ENCODE measurements at places on chromosomes 7 and 10.

DNA sequence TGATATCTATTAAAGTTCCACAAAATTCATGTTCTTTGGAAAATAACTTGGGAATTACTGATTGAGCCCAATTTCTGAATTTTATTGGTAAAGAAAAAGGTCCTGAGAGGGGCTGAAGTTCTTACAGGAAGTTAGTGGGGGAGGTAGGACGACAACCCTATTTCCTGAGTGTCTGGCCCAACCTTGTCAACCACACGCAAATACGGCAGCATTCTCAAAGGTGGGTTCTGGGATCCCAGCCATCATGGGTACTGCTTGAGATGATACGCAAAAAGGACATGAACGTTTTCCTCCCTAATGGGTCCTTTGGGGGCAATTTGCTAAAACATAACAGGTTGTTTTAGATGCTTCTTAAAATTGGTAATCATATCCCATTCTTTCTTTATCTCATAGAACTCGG lies 2.7 kb upstream of the PDCD4 start:
- DNase-seq = no peak

- no peak for DNase-seq
These were observed 332.4 kb downstream of the FRMD4A start for GRCh38 chr10:13998163-13998835.

DNA sequence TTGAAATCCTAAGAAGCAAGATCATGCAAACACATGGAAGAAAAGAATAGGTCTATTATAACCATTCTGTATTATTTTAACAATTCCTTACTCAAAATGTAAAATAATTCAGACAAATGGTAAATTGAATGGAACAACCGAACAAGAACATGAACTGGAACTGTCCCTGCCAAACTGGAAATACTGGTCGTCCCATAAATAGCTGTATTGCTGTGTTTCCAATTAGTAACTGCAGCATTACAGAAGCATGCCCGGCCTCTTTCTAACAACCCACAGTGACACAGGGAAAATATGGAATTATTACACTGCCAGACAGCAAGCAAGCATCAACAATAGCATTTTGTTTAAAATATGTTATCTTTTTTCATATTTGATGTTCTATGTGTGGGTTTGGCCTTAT lies 1138.5 kb upstream of the PHF14 start:
- no peak for DNase-seq

GRCh38 chr10:24589265-24589664 lies 134.4 kb downstream of the ARHGAP21 start:
- DNase-seq = no peak

DNA sequence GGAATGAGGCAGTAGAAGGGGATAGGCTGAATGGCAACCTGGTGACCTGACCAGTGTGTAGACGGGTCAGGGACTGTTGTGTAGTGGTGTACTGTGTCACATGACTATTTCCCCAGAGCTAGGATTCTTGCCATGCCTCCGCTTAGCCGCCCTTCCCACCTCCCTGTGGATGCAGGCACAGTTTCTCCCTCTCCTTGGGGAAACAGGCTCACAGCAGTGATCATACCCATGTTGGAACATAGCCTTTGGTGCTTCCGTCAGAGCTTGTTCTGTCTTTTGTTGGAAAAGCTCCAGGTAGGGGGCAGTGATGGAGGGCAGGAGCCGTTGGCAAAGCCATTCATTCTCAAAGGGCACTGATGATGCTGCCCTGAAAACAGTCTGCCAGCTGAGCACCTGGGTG lies 44.3 kb downstream of the OGDH start:
- DNase-seq = no peak

DNA sequence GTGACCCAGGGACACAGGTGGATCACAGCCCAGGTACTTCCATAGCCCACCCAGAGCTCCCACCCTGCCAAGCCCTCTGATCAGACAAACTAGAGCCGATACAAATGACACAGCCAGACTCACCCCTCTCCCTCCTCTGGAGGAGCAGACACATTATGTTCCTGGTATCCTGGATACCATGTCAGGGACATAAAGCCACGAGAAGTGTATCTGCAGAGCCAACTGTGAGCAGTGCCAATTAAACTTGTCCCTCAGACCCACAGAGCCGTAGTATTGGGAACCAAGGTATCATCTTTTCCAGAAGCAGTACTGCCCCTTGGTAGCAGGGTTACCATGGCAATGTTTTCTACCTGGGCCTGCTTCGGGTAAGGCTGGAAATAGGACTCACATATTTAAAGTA lies 47.3 kb upstream of the CPXM2 start:
- no peak for DNase-seq

DNA sequence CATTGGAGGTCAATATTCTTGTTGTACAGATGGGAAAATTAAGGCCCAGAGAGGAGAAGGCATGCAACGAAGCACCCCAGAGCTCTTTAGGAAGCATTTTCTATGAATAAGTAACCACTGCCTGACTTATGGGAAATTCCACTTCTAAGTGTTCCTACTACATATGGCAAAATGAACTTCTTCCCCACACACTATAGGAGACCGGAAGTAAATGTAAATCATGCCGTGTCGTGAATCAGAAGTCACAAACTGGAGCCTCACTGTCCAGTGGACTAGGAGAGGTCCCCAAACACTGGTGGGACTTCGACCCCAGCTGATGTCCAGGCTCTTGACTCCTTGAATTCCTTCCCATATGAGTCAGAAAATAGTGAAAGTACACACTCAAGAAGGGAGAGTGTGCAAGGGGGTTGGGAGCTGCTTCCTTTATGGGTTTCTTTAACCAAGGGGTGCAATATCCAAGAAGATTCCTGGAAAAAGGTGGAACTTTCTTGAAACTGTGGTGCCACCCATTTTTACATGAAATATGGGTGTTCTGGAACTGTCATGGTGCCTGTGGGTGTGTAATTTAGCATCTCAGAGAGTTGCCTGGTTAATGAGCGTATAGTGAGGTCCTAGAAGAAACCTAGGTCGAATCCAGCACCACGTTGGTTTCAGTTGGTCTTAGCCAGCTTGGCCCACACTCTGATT lies 6.7 kb downstream of the RASSF4 start:
- DNase-seq = no peak

DNA sequence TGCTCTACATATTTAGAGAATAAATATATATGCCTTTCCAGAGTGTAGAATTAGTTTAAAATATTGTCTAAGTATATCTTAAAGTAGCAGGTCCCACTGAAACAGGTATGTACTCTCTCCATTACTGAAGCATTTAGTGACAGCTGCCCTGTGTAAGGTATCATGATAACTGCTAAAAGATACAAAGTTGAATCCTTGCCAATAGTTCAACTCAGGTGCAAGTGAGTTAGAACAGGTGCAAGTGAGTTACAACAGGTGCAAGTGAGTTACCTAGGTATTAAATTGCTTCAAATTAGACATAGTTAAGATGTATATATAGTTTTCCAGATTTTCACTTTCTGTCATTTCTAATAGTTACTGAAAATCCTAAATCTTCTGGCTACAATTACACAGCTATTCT lies 119.1 kb downstream of the CNOT4 start:
- no peak for DNase-seq
